Renal cortical epithelial cell (primary cell): ENCODE measurements at places on chromosomes 5 and 9.

DNA sequence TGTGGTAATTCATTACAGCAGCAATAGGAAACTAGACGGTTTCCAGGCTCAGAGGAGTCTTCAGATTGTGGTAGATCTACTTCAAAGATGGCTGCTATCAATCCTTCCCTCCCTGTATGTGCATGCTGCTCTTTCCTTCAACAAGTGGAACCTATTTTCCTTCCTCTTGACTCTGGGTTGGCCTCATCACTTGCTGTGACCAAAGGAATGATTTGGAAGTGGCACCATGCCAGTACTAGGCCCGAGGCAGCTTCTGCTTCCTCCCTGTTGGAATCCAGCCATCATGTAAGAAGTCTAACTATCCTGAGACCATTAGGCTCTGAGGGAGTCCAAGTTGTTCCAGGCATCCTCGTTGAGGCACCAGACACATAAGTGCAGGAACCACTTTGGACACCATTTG is 46.5 kb upstream of the MCTP1 start:
- peak; percentile 32 for DNase-seq

GRCh38 chr9:134182554-134183085 is 18.3 kb upstream of the RNU6ATAC start:
- DNase-seq, result no peak

- no peak for DNase-seq
These were observed 6.7 kb downstream of the DDX31 start for GRCh38 chr9:132663117-132663516.

DNA sequence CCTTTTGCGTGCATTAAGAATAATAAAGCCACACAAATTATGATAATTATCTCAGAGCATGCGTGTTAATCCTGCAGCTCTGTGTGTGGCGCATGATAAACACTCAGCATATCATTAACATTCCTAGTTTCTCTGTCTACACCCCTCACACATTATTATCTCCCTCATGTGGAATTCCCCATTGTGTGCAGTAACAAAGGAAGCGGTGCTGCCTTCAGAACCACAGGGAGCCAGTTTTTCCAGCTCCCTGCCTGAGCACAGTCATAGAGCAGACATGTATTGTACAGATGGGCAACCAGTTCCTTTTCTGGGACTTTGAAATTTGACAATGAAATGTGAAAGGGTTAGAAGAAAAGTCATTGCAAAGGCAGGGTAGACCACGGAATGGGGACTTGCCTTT is 1365.5 kb upstream of the CDH9 start:
- peak; percentile 58 for DNase-seq

DNA sequence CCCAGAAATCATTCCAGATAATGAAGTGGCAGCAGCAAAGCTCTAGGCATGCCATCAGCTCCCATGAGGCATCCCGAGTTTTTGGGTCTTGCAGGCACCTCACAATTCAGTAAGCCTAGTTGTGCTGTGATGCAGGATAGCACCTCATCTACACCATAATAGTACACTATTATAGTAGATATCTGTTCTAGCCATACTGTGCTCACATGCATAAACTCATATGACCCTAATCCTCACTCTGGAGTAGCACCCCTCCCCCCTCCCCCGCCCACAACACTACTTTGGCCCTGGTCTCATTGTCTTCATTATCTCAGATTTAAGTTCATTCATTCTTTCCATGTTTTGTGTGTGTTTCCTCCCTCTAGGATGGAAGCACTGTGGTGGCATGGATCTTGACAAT is 102.5 kb upstream of the PITX1 start:
- no peak for DNase-seq

DNA sequence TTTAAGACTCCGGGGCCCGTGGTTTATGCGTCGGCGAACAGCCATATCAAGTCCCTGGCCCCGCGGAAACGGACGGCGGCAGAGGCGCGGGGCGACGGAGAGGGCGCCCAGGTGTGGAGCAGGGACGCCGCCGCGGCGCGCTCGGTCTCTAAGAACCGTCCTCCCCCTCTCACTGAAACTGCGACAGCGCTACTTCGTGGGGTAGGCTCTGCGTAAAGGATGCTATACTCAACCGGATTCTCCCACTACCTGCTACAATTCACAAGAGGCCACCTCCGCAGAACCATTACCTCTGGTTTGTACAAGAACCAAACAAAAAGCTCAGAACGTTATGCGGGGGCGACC is 404 bp downstream of the MRNIP start:
- DNase-seq, result peak; percentile 22

DNA sequence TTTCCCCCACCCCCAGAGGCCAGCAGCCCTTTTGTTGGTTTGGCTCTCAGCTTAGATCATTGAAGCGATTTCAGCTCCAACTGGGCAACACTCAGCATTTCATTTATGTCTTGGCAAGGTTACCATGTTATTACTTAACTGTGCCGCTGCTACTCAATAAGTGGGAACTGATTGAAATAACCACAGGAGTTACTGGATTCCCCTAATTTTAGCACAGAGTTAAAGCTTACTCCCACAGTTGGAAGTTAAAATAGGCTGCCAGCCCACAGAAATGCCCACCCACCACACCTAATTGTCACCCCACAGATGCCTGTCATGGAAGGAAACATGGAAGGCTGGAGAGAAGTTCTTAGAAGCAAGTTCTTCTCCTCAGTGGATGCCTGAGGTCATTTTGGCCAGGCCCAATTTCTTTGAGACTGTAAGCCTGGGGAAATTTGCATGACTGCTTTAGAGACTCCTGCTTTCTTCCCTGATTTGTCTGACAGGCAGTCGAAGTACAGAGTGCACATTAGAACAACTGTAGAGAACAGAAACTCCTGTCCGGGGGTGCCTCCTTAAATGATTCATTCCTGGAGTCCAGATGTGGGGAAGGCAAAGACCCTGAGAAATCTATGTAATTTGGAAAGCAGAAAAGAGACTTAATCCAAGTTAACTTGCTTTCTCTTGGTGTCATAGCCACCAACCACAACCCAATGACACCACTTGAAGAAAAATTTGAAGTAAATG is 370.0 kb downstream of the ZSWIM6 start:
- DNase-seq, result no peak

DNA sequence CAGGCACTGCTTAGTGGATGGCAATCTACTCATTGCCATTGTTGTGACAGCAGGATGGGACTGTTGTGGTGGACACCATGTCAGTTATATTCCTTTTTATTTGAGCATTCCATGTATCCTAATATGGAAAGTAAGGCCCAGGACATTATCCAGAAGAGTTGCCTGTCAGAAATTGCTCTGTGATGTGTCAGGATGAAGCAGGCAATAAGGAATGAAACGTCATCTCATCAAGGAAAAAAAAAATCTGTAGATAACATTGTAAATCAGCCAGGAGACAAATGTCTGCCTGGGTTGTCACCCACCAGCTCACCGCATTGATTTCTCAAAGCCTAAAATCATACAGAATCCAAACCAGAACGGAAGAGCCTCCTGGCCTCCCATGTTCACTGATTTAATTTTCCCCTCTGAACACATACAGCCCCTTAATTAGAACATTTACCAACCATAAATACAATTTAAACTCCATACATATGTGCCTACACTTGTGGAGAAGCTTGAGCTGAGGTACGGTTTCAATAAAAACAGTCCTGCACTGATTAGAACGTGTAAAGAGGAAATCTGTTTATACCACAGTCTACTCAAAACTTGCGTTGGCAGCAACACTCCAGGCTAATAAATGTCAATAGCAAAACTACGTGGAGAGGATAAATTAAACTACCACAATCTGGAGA is 73.9 kb downstream of the FOXD1 start:
- DNase-seq, result peak; percentile 44

DNA sequence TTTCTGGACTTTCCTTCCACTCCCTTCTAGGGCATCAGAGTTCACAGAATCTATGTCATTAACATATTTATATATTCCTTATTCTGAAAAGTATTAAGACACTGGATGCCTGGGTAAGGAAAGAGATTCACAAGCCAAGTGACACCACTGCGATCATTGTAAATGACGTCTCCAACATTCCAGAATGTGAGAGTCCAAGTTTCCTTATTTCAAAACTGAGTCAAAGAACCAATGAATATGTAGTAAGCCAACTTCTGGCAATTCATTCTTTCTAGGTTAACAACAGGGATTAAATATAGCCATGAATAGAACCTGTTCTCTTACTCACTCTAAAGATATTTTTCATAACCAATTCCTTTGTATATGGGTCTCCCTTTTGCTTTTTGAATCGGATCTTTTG is 18.1 kb downstream of the RAI14 start:
- peak; percentile 72 for DNase-seq

- peak; percentile 83 for DNase-seq
These were observed 83.1 kb downstream of the JMY start for GRCh38 chr5:79318935-79319614.

GRCh38 chr9:134871697-134872340 is 8.8 kb upstream of the FCN2 start:
- no peak for DNase-seq

- DNase-seq, result no peak
These were observed 15.0 kb downstream of the FER start for GRCh38 chr5:108762660-108763059.

GRCh38 chr9:134186471-134187109 is 22.2 kb upstream of the RNU6ATAC start:
- no peak for DNase-seq

DNA sequence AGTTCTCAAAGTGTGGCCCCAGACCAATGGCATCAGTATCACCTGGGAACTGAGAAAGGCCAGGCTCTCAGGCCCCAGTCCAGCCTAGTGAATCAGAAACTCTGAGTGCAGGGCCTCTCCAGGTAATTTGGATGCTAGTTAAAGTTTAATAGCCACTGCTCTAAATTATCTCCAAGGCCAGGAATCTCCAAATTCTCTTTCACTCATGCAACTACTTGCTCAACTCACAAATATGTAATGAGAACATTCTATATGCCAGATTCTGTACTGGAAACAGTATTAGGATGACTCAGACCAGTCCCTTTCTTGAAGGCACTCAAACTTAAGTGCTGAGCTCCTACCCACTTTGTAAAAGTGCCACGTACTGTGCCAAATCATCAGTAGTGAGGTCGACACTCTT is 84.6 kb downstream of the PAPPA start:
- DNase-seq, result peak; percentile 91

DNA sequence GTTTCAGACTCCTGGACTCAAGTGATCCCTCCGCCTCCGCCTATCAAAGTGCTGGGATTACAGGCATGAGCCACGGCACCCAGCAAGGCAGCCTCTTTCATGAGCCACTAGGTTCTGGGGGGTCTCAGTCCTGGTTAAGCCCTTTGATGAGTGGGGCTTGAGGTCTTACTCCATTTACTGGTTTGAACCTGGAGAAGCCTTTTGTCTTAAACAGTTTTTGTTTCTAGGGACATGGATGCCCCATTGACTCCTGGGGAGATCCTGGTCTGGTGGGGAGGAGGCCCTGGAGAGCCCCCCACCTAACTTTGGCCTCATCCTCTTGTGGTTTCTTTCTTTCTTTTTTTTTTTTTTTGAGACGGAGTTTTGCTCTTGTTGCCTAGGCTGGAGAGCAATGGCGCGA is 6.7 kb downstream of the PRRC2B start:
- no peak for DNase-seq

- no peak for DNase-seq
These were observed 20.5 kb upstream of the MRNIP start for GRCh38 chr5:179879003-179879689.
